ENCODE measurements at places on chromosomes 6 and 20.

DNA sequence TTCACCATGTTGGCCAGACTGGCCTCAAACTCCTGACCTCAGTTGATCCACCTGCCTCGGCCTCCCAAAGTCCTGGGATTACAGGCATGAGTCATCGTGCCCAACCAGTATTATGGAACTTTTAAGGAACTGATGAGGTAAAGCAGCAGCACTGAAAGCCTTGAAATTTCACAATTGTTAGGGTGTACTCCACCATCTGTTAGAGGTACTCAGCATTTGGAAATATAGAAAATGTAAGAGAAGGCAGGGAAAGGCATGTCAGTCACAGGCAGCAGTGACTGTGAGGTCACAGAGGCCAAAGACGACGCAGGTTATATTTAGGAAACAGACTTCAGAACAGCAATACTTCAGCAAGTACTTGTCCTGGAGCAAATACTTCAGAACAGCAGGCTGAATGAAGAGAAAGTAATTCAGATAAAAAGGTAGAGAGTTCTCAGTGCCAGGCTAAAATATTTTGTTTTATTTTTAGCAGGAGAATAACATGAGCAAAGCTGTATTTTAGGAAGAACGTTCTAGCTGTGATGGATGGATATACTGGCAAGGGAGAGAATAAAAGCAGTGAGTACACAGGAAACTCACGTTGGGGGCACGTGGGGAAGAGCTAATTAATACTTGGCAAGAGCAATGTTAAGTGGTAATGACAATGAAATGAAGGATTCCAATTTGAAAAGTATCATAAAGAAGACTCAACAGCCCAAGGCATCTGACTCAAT lies 67.2 kb downstream of the DTNBP1 start:
- no peak for DNase-seq

GRCh38 chr6:75147512-75147911 lies 58.3 kb downstream of the COL12A1 start:
- no peak for DNase-seq

DNA sequence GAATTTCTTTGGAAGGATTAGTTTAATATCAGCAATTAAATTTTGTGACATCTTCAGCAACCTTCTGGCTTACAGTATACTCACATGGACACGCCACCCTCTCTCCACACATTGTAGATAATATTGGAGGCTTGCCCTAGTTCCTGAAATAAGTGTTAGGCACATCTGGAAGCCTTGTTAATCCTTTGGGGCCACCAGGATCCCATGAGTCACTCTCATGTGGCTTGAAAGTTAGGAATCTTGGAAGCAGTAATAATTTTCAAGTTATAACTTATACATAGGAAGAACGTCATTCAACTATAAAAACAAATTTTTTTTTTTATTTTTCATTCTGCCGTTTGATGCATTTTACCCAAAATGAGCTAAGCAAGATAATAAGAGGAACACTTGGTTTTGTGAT lies 20.5 kb downstream of the LAMA4 start:
- DNase-seq = no peak

GRCh38 chr6:33197431-33198048 lies 2.9 kb downstream of the RXRB start:
- no peak for DNase-seq

DNA sequence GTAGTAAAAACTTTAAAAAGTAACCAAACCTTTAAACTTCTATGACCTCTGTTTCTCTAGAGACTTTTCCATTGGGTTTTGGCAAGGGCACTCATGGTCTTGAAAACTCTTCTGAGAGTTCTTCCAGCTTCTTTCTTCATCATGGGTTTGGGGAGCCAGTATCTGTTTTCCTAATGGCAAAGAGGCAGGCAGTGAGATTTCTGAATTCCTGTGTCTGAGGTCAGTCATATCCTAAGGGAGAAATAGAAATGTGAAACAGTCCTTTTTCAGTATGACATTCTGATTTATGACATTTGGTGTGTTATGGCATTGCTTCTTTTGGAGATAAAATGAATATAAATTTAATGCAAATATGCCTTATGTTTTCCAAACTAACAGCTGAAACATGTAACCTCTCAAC lies 518.5 kb upstream of the MARCKS start:
- no peak for DNase-seq

DNA sequence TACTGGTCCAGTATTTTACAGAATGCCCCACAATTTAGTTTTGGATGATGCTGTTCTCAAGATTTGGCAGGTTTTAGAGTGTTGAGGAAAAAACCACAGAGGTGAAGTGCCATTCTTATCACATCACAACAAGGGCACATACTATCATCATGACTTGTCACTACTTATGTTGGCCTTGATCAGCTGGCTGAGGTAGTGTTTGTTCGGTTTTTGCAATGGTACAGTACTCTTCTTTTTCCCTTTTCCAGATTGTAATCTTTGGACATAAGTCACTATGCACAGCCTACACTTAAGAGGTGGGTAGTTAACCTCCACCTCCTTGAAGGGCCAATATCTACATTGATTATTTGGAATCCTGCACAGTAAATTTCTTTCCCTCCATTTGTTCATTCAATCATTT lies 8.8 kb downstream of the TENT5A start:
- DNase-seq = no peak

- DNase-seq = no peak
Measured at GRCh38 chr20:1631309-1632151, 11.7 kb upstream of the SIRPB1 start.

DNA sequence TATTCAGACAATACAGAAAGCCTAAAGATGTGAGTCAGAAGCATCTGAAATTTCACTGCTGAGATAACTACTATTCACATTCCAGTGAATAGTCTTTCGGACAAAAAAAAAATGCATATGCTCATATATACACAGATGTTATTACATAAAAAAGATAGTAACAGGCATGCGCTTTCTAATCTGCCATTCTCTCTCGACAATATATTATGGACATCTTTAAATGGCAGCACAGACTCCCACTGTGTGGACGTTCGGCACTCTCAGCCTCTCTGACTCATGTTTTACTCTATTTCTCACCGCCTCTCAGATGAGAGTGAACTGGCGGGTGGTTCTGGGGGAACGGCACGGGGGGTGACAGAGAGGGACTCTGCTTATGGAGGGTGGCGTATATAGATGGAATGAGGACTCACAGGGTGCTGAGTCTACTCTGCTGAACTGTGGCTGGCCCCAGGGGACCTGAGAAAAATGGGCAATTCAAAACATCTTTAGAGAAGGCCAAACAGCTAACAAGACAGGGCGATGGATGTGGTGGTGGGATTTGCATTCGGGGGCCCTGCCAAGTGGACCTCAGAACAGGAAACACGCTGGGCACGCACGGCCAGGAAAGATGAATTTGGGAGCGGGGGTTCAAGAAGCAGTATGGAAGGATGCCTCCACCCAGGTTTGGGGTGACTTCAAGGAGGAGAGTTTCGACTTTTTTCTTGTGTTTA lies 68.9 kb downstream of the MDGA1 start:
- DNase-seq = no peak

GRCh38 chr6:117536317-117536716 lies 53.8 kb downstream of the DCBLD1 start:
- DNase-seq = no peak

DNA sequence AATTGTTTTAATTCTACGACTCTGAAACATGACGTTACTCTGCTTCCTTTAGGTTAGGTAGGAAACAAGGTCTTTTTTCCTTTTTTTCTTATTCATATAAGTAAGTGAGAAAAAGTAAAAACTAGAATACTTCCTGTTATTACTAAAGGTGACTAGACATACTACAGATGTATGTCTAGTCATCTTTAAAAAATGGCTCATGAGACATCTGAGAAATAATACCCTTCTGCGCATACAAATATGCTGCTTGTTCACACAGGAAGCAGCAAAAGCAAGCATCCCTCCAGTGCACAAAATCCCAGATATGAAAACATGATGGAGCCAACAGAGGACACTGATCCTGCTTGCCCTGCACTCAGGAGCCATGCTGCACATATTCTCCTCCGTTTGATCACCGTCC lies 699.1 kb downstream of the EPM2A start:
- DNase-seq = no peak

GRCh38 chr20:24681634-24682495 lies 212.4 kb downstream of the SYNDIG1 start:
- no peak for DNase-seq

GRCh38 chr6:28224131-28225055 lies 682 bp upstream of the ZSCAN9 start:
- no peak for DNase-seq

DNA sequence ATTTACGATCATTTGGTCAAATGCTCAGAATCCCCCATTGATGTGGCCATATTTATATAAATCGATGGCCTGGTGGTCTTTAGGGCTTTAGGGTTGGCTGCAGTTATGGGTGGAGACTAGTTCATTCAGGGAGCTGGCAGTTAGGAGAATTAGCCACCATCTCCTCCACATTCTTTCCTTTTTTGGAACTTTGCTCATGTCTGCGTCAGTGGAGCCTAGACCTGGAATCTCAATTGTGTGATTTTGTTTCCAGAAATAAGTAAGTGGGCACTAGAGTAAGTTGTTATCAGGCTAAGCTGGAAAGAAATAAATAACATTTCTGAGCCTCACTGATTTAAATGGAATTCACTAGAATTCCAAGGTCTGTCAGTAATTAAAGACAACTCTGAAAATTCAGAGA lies 29.0 kb upstream of the ELOVL5 start:
- no peak for DNase-seq

- DNase-seq = no peak
Measured at GRCh38 chr20:57195469-57196100, 70.9 kb downstream of the BMP7 start.

DNA sequence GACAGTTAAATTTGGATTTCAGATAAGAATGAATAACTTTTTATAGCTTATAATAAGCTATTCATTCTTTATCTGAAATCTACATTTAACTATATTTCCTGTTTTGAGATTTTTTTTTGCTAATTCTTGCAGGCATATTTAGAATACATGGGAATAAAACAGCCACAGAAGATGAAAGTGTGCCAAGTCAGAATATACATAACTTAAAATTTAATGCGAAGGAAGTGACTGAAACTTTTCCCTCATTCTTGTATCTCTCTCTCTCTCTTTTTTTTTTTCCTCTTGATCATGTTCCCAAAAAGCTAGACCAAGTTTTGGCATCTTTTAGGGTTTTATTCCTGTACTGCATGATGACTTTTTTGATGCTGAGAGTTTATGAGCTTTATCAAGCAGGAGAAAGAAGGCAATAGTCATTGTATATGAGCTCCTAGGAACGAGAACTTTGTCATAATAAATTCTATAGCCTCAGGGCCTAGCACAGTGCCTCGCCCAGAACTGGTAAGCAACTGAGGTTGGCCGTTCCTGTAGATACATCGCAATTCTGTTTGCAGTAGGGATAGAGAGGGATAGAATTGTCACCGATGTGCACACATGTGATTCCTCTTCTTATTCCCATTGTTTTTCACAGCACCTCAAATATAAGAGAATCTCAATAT lies 205.2 kb downstream of the MYLK4 start:
- no peak for DNase-seq

DNA sequence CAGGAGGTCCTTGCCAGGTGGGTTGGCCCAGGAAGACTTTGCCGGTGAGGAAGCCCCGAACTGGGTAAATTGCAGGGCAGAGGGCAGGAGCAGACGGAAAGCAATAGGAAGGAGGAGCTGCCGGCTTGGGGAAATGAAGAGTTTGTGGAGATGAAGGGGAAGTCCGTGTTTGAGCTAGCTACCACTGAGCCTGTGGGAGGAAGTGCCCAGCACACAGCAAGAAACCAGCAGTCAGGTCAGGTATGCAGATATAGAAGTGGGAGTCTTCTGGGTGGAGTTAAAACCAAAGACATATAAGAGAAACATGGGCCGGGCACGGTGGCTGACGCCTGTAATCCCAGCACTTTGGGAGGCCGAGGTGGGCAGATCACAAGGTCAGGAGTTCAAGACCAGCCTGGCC lies 34.7 kb downstream of the CD24 start:
- no peak for DNase-seq

- DNase-seq = no peak
Measured at GRCh38 chr6:21729431-21729830, 135.9 kb downstream of the SOX4 start.

DNA sequence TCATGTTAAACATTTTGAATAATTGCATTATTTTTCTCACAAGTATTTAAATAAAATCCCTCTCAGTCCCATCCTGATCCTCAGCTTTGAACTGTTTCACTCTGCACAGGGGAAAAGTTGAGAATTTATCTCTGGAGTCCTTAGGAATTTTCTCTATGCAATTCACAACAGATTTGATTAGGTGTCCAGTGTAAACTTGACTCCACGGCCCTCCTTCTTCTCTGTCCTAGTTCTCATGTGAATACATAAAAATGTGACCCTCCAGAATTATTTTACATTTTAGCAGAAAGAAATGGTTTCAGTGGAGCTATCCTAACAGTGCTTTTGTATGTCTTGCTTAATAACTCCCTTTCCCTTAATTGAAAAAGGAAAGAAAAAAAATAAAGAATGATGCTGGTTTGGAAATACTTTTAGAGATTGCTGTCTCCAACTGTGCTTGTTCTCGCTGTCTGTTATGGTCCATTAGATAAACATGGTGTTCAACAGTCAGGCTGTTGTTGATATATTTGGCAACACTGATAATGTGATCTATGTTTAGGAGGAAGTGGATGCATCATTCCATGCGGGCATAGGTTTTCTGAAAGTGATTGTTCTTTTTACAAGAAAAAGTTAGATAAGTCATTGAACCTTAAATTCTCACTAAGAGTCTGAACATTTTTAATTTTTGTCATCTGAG lies 599.4 kb upstream of the CITED2 start:
- no peak for DNase-seq

- DNase-seq = no peak
Measured at GRCh38 chr6:143529095-143529494, 17.6 kb upstream of the FUCA2 start.

GRCh38 chr6:127520066-127520465 lies 931 bp upstream of the MTCL3 start:
- DNase-seq = no peak

GRCh38 chr20:26135325-26136110 lies 438.9 kb upstream of the ZNF337 start:
- DNase-seq = no peak

DNA sequence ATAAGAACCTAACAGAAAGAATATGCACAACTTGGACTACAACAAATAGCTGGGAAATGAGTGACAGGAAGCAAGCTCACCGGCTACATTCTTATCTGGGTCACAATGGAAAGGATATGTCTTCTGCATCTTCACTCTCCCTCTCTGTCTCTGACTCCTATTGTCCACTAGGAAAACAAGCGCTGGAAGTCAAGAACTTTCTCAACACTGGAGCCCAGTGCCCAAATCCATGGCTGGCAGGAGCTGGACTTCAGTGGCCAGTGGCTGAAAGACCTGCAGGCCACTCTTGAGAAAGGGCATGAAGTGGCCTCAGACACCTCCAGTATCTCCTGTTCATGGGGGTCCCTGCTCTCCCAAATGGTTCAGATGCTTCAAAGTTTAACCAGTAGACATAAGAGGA lies 62.0 kb downstream of the FAM50B start:
- no peak for DNase-seq

GRCh38 chr20:17499041-17499440 lies 32.1 kb downstream of the BFSP1 start:
- no peak for DNase-seq

DNA sequence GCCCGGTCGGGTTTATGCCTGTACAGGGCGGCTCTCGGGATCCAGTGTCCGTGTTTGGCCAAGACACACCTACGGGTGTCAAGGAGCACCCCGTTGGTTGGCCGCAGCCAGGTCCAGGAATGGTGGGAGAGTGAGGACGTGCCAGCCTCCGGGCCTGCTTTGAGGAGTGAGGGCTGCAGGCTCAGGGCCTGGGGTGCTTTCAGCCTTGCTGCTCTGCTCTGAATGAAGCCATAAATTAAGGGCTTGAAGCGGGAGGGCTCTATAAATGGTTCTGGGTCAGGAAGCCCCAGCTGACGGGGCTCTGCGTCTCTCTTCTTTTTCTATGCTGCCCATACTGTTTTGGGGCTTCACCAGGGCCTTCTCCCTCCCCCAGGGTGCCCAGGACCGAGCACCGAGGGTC lies 15.1 kb downstream of the GATA5 start:
- no peak for DNase-seq
